Activated gamma-delta T cell treated with Interleukin-2 at 50 U/mL for 16 hours (primary cell): ENCODE measurements at places on chromosomes 13 and 19.

GRCh38 chr13:109387471-109387870 lies 398.9 kb downstream of the IRS2 start:
- no peak for DNase-seq

DNA sequence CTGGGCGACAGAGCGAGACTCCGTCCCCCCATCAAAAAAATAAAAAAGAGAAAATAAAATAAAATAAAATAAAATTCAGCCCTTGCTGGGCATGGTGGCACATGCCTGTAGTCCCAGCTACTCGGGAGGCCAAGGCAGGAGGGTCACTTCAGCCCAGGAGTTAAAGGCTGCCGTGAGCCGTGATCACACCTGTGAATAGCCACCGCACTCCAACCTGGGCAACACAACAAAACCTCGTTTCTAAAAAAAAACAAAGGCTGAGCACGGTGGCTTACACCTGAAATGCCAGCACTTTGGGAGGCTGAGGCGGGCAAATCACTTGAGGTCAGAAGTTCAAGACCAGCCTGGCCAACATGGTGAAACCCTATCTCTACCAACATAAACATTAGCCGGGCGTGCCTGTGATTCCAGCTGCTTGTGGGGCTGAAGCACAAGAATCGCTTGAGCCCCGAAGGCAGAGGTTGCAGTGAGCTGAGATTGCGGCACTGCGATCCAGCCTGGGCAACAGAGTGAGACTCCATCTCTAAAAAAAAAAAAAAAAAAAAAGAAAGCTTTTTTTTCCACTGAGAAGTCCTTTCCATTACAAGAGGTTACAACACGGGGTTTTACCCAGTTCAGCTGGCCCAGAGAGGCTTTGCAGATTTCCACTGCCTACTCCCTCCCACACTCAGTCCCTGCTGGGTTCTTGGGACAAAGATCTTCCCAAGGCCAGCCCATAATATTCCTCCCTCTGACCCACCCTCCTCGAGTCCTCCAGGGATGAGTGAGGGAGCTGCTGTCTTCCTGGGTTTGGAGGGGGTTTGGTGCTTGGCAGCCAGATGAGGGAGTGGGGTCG lies 6.4 kb downstream of the ANGPTL4 start:
- DNase-seq, result no peak

DNA sequence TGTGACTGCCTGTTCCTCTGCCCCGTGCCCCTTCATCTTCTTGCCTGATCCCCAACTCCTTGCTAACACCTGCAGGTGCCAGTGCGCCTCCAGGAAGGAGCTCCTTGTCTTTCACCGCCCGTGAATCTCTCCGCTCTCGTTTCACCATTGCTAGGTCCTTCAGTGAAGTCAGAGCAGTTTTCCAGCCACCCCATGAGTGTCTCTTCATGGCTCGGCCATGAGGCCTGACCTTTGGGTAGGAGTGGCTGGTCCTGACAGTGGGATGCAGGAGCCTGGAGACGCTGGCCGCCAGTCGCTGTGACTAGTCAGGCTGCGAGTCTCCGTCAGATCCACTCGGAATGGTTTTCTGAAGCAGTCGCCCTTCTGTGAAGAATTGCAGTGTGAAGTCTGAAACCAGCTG lies 43.8 kb downstream of the ING1 start:
- no peak for DNase-seq

GRCh38 chr13:105602956-105603670 lies 932.3 kb downstream of the EFNB2 start:
- DNase-seq, result no peak

GRCh38 chr13:112986946-112987681 lies 18.1 kb downstream of the MCF2L start:
- no peak for DNase-seq

GRCh38 chr19:54955376-54955775 lies 8.0 kb upstream of the NLRP7 start:
- DNase-seq, result no peak

- no peak for DNase-seq
Observed at GRCh38 chr19:13209484-13210338, 59.5 kb downstream of the IER2 start.

DNA sequence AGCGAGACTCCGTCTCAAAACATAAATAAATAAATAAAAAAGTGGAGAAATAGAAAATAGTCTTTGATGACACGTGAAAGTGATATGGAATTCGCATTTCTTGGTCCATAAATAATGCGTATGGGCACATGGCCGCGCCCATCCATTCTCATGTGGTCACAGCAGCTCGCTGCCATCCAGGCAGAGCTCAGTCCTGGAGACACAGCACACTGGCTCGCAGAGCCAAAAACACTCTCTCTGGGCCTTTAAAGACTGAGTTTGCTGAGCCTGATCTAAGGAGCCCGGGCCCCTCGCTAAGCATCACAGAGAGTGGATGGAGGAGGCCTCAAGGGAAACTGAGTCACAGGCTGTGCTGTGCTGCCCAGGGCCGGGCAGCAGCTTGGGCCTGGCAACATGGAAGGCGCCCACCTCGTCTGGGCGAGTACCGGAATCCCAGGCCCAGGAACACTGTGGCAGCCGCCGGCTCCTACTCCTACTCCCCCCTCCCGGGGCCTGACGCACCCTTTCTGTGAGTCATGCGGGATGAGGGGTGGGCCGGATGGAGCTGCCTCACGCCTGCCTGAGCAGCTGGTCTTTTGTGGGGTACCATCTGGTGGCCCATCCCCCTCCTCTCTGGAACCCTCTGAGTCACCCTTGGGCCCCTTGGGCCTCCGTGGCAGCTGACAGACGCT lies 28.9 kb upstream of the CACTIN start:
- no peak for DNase-seq
